Sigmoid colon (tissue), 7 donors: ENCODE measurements at places on chromosomes 2 and 18. TPM values are rescaled to one million over a fixed set of nuclear protein-coding genes. Genes with fewer than 3 reads are reported as not detected.
A peak's percentile ranks its signal among the peaks of the same experiment; 100 is the strongest.

DNA sequence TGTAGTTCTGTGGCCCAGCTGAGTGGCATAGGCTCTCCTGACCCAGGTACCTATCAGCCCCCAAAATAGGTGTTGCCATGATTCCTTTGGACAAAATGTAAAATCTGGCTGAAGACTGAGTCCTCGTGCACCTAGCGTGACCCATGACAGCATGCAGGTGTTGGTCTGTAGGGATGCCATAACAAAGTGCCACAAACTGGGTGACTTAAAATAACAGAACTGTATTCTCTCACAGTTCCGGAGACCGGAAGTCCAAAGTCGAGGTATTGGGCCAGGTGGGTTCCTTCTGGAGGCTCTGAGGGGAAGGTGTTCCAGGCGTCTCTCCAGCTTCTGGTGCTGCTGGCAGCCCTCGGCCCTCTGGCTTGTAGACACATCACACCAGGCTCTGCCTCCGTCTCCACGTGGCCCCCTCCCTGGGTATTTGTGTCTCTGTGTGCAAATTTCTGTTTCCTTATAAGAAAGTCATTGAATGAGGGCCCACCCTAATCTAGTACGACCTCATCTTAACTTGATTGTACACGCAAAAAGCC, 34.5 kb downstream of the LRRFIP1 start:
- H3K36me3 ChIP-seq, result no peaks in the 10 kb centered on the region
- no peaks in the 10 kb centered on the region for H3K4me1 ChIP-seq
- H3K27ac ChIP-seq, result peak overlapping the region; percentile 73
- DNase-seq, result peak; percentile 78
- H3K27me3 ChIP-seq, result no peaks in the 10 kb centered on the region
- no peak overlapping the region for H3K4me3 ChIP-seq

Gene DNAJC5G
- total RNA-seq, result 0.71 TPM

- no peak for DNase-seq
- no peaks in the 10 kb centered on the region for H3K27me3 ChIP-seq
- no peaks in the 10 kb centered on the region for H3K36me3 ChIP-seq
- no peak overlapping the region for H3K27ac ChIP-seq
- H3K4me3 ChIP-seq, result no peak overlapping the region
Observed at GRCh38 chr2:223282221-223282620, 230.2 kb downstream of the KCNE4 start.

- peak overlapping the region; percentile 91 for H3K27ac ChIP-seq
- no peaks in the 10 kb centered on the region for H3K27me3 ChIP-seq
- peaks cover 48% of the 10 kb centered on the region for H3K4me1 ChIP-seq
- no peaks in the 10 kb centered on the region for H3K36me3 ChIP-seq
- DNase-seq, result no peak
Observed at GRCh38 chr2:39118786-39119499, 1.9 kb downstream of the SOS1 start.

DNA sequence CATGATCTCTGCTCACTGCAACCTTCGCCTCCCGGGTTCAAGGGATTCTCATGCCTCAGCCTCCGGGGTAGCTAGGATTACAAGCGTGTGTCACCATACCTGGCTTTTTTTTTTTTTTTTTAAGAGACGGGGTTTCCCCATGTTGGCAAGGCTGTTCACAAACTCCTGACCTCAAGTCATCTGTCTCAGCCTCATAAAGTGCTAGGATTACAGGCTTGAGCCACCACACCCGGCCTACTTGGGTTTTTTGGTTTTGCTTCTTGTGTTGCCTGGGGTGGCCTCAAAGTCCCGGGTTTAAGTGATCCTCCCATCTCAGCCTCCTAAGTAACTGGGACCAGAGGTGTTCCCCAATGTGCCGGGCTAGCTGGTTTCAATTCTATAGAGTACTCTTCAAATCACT, 64.6 kb downstream of the NAPG start:
- DNase-seq, result no peak
- H3K4me1 ChIP-seq, result no peaks in the 10 kb centered on the region
- no peaks in the 10 kb centered on the region for H3K27me3 ChIP-seq

DNA sequence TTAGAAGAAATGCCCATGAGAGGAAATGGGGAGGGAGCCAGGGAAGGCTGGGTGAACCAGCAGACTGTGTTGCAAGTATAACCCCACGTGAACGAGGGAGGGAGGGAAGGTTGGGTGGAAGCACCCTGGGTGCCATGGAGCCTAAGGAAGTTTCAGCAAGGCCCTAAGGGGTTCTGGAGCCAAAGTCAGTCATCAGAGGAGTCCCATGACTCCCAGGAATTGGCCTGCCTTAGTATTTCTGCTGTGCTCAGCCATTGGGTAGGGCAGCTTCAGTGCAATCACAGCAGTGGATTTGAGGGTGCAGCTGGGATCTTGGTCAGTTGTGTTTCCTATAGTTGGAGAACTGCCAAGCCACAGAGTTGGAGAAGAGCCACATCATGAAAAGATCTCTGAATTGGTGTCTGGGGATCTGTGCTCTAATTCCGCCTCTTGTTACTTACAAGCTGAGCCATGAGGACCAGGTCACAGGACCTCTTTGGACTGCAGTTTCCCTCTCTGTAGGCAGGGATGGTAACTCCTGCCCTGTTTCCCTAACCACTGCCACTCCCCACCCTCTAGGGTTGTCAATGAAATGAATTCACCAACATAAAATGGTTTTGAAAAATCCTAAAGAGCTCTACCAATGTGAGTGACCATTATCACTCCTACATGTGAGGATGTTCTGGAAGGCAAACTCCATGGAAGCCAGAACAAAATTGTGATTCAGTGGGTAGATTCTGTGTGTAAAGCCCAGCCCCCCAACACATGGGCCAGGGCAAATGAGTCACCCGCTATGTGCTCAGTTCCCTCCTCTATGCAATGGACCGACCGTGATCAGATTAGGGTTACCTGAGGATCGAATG, 108.9 kb downstream of the CLIP4 start:
- peak; percentile 80 for DNase-seq
- no peaks in the 10 kb centered on the region for H3K36me3 ChIP-seq
- peaks cover 4% of the 10 kb centered on the region for H3K27me3 ChIP-seq
- no peak overlapping the region for H3K27ac ChIP-seq

Gene EHD3
- 7.8 TPM for total RNA-seq

GRCh38 chr2:216804357-216805350, 55.2 kb downstream of the TNP1 start:
- H3K4me1 ChIP-seq, result peaks cover 22% of the 10 kb centered on the region
- no peak for DNase-seq
- no peaks in the 10 kb centered on the region for H3K36me3 ChIP-seq

Gene POU3F3
- 0.95 TPM for total RNA-seq

DNA sequence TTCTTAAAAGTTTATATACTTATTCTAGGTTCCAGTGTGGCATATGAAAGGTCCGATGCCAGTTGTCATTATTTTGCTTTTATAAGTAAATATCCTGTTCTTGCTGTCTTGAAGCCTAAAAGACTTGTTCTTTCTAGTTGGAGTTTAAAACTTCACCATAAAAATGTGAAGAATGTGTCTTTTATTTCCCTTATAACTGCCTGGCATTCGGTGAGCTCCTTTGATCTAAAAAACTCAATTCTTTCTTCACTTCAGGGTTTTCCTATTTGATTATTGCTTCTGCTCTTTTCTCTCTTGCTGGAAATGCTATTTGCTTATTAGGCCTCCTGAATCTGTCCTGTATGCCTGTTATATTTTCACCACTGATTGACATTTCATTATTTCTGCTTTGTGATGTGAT, 51.6 kb downstream of the TSPYL6 start:
- H3K27me3 ChIP-seq, result no peaks in the 10 kb centered on the region
- H3K4me3 ChIP-seq, result no peak overlapping the region
- no peaks in the 10 kb centered on the region for H3K36me3 ChIP-seq
- H3K4me1 ChIP-seq, result peaks cover 13% of the 10 kb centered on the region
- H3K27ac ChIP-seq, result no peak overlapping the region
- DNase-seq, result no peak

GRCh38 chr2:192465141-192465540, 270.4 kb upstream of the TMEFF2 start:
- H3K36me3 ChIP-seq, result no peaks in the 10 kb centered on the region
- H3K27me3 ChIP-seq, result no peaks in the 10 kb centered on the region
- DNase-seq, result no peak
- H3K4me3 ChIP-seq, result no peak overlapping the region
- no peak overlapping the region for H3K27ac ChIP-seq

Gene CHRNG
- not detected for total RNA-seq

Gene DCDC2C
- 0.33 TPM for total RNA-seq

Gene HOXD13
- total RNA-seq, result 18.7 TPM

Gene ZBTB7C
- 0.71 TPM for total RNA-seq

DNA sequence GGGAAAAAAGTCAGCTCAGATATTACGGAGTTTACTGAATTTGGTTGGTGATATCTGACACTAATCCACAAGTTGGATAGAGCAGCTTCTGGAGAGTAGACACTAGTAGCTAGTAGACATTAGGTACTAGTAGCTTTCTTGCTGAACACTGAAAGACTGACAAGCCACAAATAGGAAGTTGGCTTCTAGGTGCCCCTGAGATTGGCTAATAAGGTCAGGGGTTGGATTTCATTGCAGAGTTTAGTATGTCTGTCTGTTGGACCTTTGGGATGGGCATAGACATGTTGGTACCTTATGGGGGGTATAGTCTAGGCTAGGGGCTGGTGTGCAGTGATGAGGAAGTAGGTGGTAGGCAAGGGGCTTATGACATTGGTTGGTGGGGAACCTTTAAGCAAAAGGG, 164.9 kb upstream of the LRRTM1 start:
- H3K27me3 ChIP-seq, result no peaks in the 10 kb centered on the region
- H3K36me3 ChIP-seq, result no peaks in the 10 kb centered on the region
- DNase-seq, result no peak

DNA sequence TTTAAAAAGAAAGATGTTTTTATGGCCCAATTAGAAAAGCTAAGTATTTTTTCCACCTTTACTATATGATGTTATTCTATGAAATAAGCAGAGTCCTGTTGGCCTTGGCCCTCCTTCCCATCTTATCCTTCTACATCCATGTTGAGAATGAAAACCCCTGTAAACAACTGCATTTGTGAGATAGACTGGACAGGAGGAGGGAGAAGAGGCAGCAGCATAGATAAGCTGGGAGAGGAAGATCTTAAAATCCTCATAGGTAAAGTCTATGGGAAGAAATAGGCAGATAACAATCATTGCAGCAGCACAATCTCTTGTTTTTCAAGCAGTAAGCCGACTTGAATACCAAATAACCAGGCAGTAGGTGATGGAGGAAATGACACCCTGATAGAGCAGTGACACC, 207.6 kb upstream of the PARD3B start:
- DNase-seq, result no peak
- no peak overlapping the region for H3K27ac ChIP-seq
- H3K36me3 ChIP-seq, result no peaks in the 10 kb centered on the region

Gene LYPD1
- 3.2 TPM for total RNA-seq

- no peak for DNase-seq
- no peak overlapping the region for H3K27ac ChIP-seq
Observed at GRCh38 chr2:37720533-37721200, 49.2 kb upstream of the CDC42EP3 start.

GRCh38 chr2:43346602-43347567, 120.5 kb upstream of the ZFP36L2 start:
- H3K27ac ChIP-seq, result peak overlapping the region; percentile 92
- peaks cover 97% of the 10 kb centered on the region for H3K4me1 ChIP-seq
- DNase-seq, result no peak
- no peak overlapping the region for H3K4me3 ChIP-seq
- H3K27me3 ChIP-seq, result no peaks in the 10 kb centered on the region

GRCh38 chr2:62443471-62443870, 62.5 kb downstream of the TMEM17 start:
- DNase-seq, result no peak
- no peaks in the 10 kb centered on the region for H3K27me3 ChIP-seq
- H3K36me3 ChIP-seq, result no peaks in the 10 kb centered on the region
- H3K4me1 ChIP-seq, result no peaks in the 10 kb centered on the region
- no peak overlapping the region for H3K4me3 ChIP-seq
- no peak overlapping the region for H3K27ac ChIP-seq

GRCh38 chr2:137897082-137897481, 67.2 kb upstream of the HNMT start:
- H3K27ac ChIP-seq, result no peak overlapping the region
- no peak overlapping the region for H3K4me3 ChIP-seq
- no peaks in the 10 kb centered on the region for H3K36me3 ChIP-seq
- no peaks in the 10 kb centered on the region for H3K27me3 ChIP-seq

DNA sequence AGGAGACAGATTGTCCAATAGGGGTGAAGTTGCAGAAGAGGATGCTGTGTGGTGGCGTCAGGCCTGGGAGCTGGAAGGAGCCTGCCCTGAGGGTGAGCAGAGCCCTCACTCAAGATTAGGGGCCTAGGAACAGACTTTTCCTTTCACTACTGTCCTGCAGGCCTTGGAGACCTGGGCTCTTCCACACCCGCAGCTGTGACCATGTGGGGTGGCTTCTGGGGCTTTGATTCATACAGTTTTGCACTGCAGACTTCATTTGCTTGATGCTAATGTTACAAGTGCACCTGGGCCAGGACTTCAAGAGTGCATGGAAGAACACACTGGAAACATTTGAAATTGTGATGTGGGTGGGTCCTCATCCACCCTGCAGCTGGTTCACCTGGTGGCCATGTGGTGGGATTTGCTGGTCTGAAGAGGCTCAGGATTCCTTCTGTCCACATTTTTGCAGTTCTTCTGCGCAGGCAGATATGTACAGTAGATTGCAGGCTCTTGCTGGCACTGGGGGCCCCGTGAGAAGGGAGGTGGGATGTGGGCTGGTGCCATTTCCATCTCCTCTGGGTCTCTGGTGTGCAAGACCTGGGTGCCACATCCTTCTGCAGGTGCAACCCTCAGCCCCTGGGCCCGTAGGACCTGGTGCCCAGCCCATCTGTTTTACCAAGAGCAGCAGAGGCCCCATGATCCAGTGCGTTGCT, 9.9 kb downstream of the GLI2 start:
- no peak for DNase-seq
- H3K36me3 ChIP-seq, result no peaks in the 10 kb centered on the region
- no peak overlapping the region for H3K27ac ChIP-seq
- no peak overlapping the region for H3K4me3 ChIP-seq
- H3K27me3 ChIP-seq, result no peaks in the 10 kb centered on the region

DNA sequence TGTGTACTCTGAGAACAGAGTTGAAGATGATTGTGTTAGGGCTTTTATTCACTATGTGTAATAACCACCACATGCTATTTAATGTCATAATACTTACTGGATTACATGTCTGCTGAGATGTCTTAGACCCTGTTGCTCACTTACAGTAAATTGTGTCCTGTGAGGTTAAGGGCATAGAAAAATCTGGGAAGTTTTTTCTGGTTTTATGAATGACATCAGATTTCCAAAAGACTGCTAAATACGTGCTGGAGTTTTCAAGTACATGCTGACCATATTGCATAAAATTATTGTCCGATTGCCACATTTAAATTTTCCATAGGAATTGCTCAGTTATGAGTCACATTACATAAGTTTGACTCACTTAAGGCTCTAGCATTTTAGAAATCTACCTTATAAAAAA, 96.7 kb upstream of the COL5A2 start:
- H3K27me3 ChIP-seq, result no peaks in the 10 kb centered on the region
- H3K4me3 ChIP-seq, result no peak overlapping the region
- no peaks in the 10 kb centered on the region for H3K4me1 ChIP-seq
- no peaks in the 10 kb centered on the region for H3K36me3 ChIP-seq

DNA sequence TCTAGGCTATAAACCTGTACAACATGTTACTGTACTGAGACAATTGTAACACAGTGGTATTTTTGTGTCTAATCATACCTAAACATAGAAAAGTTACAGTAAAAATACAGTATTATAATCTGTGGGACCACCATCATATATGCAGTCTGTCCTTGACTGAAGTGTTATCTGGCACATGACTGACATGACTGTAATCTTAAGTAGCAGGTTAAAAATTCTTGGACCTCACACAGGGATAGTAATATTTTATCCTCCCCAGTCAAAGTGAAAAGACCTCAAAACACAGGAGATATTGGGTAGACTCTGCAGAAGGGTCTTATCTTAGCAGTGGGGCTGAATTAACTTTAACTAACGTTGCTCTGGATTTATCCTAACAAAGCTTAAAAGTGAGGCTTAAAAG, 4.9 kb upstream of the SCN9A start:
- no peak overlapping the region for H3K27ac ChIP-seq
- no peak for DNase-seq
- no peaks in the 10 kb centered on the region for H3K36me3 ChIP-seq
- no peak overlapping the region for H3K4me3 ChIP-seq
- no peaks in the 10 kb centered on the region for H3K4me1 ChIP-seq
